ENCODE measurements at places on chromosomes 5 and 9.

GRCh38 chr9:131784748-131785501, 45.0 kb upstream of the RAPGEF1 start:
- no peak for DNase-seq

- DNase-seq, result peak; percentile 91
These were observed 48.9 kb downstream of the MED27 start for GRCh38 chr9:132030626-132031325.

- peak; percentile 77 for DNase-seq
These were observed 267.2 kb downstream of the RAB3C start for GRCh38 chr5:58849921-58850667.

GRCh38 chr5:149490599-149491485, 60.4 kb downstream of the CSNK1A1 start:
- no peak for DNase-seq

DNA sequence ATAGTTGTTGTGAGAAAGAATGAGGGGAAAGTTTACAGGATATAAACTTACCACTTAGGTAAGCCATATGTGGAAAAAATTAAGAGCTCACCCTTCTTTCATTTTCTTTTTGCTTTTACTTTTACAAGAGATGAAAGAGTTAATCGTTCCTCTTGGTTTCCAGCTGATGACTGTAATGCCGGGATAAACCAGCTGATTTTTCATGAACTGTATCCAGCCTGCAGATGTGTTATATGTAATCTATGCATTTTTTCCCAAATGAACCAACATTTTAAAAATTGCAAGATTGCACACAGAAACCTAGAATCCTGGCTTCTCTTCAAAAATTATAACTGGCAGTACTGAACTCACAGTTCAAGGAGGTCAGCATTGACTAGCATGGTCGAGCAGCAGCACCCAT, 185.9 kb downstream of the GRIA1 start:
- no peak for DNase-seq

DNA sequence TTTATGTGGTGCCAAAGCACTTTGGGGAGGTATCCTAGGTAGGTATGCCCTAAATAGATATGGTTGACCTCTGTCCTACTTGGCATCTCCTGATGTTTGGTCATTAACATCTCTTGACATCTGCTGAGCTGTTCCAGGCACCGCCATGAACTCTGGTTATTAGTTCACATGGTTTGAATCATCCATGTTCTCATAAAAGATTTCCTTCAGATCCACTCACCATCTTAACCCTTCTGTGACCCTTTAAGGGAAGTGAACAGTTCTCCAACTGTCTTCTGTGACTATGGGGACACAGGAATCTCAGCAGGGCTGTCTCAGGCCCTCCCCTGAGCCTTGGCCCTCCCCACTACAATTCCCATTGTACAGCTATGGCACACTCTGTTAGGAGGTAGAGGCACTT, 167.7 kb downstream of the CDH6 start:
- DNase-seq, result no peak

GRCh38 chr9:4780651-4781050, 12.1 kb upstream of the RCL1 start:
- no peak for DNase-seq

DNA sequence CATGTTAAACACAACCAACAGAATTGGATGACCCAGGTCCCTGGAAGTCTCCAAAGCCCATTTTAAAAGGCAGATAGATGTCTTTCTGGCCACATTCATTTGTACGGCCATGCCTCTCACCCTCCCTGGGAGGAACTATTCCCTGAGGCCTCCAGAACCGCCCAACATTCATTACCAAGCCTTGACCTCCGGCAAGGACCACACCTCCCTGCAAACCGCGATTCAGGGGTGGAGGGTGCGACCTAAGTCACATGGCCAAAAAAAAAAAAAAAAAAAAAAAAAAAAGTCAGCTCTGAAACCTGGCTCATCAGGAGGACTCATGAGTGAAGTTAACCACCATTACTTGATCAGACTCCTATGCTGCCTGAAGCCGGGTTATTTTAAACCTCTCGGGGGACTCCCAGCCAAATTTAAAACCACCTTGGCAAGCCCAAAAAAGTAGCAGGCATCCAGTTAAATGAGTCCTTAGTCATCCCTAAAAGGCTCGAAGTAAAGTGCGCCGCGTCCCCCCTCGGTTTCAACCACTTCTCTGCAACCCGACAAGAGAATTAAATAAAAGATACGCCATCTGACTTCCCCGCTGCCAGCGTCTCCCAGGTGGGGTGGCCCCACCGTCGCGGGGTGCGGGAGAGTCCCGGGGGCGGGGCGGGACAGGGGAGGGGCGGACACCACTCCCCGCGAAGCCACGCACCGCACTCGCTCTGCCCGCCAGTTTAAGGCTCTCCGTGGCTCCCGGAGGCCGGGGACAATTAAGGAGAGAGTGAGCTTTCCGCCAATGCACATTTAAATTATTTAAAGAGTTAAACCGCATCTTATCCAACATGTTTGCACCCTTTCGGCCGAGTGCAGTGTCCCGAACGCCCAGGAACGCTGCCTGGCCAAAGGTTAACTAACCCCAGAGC, 2.3 kb downstream of the KLF9 start:
- peak; percentile 26 for DNase-seq

GRCh38 chr5:3182133-3182876, 413.3 kb upstream of the IRX1 start:
- no peak for DNase-seq

DNA sequence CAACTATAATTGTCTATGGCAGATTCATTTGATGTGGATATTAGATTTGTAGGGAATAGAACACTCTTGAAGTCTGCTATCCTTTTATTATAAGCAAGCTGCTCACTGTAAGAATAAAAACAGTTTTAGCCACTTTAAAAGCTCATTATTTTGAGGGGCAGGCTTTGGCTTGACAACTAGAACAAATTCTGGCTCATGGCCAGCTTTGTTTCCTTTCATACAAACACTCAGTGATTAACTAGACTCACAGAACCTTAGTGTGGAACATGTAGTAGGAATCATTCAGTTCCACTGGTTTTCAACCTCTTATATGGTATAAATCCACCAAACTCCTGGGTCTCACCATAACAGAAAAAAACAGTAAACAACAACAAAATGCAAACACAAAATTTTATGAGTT, 27.4 kb upstream of the CEP120 start:
- peak; percentile 84 for DNase-seq

All from NCI-H524 (cell line).